ENCODE measurements at places on chromosomes 13 and 19. TPM values are rescaled to one million over a fixed set of nuclear protein-coding genes. Genes with fewer than 3 reads are reported as not detected.

The ZNF730 gene
- 59.2 TPM for total RNA-seq

GRCh38 chr19:42175952-42176648, 41.4 kb downstream of the DEDD2 start:
- DNase-seq: peak; percentile 65

The OR7G1 gene
- total RNA-seq: not detected

The COL5A3 gene
- total RNA-seq: 0.15 TPM

DNA sequence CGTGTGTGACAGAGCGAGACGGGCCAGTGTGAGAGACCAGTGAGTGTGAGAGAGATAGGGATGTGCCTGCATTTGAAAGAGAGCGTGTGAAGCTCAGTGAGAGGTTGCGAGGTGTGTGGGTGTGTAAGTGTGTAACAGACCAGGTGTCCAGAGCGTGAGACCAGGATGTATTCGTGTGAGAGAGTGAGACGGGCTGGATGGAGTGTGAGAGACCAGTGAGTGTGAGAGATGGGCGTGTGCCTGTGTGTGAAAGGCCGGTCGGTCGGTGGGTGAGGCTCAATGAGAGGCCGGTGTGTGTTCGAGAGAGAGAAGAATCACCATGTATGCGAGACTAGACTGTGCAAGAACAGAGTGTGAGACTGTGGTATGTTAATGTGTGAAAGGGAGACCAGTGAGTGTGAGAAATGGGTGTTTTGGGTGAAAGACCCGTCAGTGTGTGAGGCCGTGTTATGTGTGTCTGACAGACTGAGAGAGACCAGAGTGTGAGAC, 679 bp downstream of the ZNF471 start:
- no peak for DNase-seq

DNA sequence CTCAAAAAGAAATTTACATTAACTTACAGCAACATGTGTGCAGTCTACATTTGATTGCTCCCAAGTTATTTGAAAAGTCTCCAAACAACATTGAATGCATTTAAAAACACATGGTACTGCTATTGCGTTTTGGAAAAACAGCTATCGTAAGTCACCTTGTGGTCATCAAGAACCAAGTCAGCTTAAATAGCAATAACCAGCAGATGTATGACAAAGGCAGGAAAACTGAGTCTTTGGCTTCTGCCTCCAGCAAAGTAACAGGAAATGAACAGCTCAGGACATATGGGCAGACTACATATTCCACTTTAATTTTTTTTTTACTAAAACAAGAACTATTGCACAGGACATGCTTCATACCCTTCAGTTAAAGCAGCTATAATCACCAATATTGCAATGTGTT, 580.6 kb upstream of the SPRY2 start:
- DNase-seq: no peak

DNA sequence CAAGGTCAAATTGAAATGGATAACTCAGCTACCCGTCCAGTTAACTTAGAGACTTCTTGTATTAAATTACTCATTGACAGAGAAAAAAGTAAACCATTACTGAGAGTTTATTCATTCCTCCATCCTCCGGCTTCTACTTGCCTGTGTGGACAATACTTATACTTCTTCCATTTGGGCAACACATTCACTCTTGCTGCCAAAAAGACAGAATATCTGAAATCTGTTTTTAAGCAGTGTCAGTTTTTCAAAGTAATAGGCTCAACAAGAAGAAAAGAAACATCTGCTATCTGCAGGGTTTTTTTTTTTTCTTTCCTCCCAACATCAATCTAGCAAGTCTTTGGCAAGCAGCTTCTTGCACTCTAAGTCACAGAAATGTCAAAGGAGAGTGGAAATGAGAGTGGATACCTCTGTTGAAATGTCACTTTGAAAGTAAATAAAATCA, 1142.8 kb downstream of the PCDH9 start:
- DNase-seq: no peak

The PSG11 gene
- not detected for total RNA-seq

DNA sequence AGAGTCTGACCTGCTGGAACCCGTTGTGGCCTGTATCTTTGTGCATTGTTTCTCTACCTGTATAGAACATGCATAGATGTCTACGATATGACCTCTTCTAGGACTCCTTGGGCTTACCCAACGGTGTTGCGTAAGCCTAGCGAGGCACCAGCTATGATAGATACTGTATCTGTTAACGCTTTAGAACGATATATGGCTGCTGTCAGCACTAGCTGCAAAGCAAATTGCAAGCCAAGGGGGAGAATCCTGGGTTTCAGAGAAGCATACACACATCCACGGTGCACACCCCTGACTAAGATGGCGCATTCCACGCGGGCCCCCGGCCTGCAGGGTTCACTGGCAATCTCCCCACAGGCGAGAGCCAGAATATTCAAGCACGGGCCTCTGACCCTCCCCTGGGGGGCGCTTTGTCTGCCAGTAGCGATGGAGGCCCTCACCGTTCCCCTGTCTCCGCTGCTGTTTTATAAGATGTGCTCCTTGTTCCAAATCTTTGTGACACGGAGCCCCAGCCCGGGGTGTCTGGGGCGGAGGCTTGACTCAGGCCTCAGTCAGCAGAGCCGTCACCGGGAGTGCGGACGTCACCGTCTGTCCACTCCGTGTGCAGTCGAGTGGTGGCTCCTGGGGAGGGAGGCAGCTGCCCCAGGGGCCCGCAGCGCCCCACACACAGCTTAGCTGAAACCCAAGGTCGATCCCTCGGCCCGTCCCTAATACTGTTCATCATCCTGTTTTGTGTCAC, 12.9 kb upstream of the RPS15 start:
- no peak for DNase-seq

- DNase-seq: peak; percentile 30
Observed at GRCh38 chr19:17615889-17616685, 60.6 kb downstream of the COLGALT1 start.

- DNase-seq: no peak
Observed at GRCh38 chr19:1884291-1884718, 991 bp downstream of the ABHD17A start.

The CFD gene
- total RNA-seq: 0.90 TPM

The FGF21 gene
- total RNA-seq: not detected

The SH2D3A gene
- total RNA-seq: 0.65 TPM

The TNFRSF19 gene
- total RNA-seq: 21.4 TPM

GRCh38 chr19:38606131-38606530, 11.6 kb downstream of the MAP4K1 start:
- DNase-seq: peak; percentile 62

- DNase-seq: no peak
Observed at GRCh38 chr19:12797141-12797587, 4.4 kb downstream of the PRDX2 start.

GRCh38 chr19:850221-850978, 1.7 kb upstream of the ELANE start:
- DNase-seq: peak; percentile 51

- DNase-seq: no peak
Observed at GRCh38 chr19:40625406-40626120, 24.4 kb downstream of the LTBP4 start.

DNA sequence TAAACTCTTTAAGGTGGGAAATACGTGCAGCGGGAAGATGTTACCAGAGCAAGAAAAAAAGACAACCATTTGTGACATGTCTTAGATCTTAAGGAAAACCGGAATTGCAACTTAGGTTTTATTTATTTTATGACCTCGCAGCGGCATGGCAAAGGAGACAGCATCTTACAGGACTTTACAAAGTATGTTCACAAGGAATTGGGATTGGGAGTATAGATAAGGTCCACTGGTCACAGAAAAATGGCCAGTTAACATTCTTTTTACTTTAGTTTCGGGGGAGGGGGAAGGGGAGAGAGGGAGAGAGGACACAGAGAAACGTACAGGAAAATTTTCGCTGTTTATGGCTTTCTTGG, 104.5 kb upstream of the DIAPH3 start:
- no peak for DNase-seq

The MISP gene
- not detected for total RNA-seq

The ZNF491 gene
- 6.0 TPM for total RNA-seq

The SERTAD1 gene
- total RNA-seq: 5.5 TPM

DNA sequence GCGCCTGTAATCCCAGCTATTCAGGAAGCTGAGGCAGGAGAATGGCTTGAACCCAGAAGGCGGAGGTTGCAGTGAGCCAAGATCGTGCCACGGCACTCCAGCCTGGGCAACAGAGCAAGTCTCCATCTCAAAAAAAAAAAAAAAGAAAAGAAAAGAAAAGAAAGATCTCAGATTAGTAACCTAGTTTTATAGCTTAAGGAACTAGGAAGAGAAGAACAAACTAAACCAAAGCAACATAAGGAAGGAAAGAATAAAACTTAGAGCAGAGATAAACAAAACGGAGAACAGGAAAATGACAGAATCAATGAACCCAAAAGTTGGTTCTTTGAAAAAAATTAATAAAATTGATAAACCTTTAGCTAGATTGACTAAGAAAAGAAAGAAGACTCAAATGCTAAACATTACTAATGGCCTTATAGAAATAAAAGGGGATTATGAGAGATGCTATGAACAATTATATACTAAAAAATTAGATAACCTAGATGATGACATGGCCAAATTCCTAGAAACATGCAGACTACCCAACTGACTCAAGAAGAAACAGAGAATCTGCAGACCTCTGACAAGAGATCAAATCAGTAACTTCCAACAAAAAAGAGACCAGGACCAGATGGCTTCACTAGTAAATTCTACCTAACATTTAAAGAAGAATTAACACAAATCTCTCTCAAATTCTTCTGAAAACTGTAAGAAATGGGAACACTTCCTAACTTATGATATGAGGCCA, 68.2 kb downstream of the CDADC1 start:
- DNase-seq: no peak

The CRX gene
- total RNA-seq: 0.19 TPM

- DNase-seq: peak; percentile 63
Observed at GRCh38 chr19:28168557-28168956, 1044.4 kb downstream of the UQCRFS1 start.

The CYP2S1 gene
- 2.0 TPM for total RNA-seq

The GTF2F1 gene
- total RNA-seq: 46.9 TPM

- DNase-seq: peak; percentile 42
Observed at GRCh38 chr13:50910485-50910805, 854 bp downstream of the RNASEH2B start.

GRCh38 chr19:41018736-41019290, 27.7 kb downstream of the CYP2B6 start:
- DNase-seq: no peak

The MEIOSIN gene
- 0.06 TPM for total RNA-seq

DNA sequence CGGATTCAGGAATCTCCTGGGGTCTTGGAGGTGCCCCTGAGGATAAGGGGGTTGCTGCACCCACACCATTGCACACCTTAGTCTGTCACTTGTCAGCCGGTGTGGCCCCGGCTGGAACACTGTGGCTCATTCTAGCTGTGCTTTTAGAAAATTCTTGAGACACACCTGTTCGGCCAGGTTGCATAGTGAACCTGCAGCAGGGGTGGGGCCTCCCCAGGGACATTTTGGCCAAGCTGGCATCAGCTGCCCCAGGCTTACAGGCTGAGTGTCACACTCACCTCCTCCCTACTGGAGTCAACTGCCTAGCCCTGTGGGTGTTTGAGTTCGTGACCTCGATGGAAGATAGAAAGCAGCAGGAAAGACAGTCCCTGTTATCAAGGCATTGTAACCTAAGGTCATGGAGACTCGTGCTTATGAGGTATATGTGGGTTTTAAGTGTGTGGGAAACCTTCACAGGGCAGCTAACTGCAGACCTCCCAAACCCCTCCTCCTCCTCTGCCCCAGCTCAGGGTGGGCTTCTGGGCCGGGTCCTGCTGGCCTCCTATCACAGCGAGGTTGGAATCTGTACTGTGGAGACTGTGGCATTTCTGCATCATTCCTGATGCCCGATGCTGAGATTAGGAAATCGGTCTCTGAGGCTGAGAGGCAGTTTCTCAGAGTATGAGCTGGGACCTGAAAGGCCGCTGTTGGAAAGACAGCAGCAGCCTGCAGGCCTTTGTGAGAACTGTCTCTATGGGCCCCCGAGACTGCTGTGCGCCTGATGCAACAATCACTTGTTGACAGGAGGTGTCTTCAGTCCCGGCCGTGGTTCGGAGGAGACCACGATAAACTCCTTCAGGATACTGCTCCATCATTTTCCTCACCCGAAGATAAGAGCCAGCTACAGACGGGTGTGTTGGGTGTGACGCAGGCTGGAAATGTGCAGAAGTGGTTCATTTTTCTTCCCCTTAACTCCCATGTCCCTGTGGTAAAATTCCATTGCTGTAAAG, 72.2 kb downstream of the ATP11A start:
- DNase-seq: peak; percentile 54

The MBD3L3 gene
- total RNA-seq: not detected

GRCh38 chr19:49157445-49158224, at the start of gene TRPM4:
Gene TRPM4 (plus strand): TSS chr19:49157792. CDS start chr19:49157867, 75 bp downstream.
- DNase-seq: peak; percentile 96

DNA sequence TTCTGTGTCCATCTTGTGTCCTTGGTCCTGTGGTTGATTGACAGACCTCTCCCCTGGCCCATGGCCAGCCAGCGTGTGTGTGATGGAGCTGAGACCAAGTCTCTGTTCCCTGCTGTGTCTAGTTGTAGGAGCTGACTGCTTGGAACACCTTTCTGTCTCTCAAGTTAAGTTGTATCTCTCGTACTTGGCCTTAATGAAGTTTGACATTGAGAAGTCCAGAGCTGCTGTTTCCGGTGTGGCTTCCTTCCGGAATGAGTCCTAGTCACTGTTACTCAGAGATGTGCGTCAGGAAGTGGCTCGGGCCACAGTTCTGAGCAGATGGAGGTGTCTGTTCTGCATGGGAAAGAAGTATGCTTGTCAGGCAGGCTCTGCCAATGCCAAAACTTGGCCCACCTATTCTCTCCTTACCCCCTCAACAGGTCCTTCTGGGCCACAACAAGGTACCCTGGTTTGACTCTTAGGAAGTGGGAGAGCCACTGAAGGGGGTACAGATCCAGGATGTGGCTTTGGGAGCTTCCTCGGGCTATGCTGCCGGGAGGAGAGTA, 54.3 kb downstream of the GATAD2A start:
- no peak for DNase-seq

DNA sequence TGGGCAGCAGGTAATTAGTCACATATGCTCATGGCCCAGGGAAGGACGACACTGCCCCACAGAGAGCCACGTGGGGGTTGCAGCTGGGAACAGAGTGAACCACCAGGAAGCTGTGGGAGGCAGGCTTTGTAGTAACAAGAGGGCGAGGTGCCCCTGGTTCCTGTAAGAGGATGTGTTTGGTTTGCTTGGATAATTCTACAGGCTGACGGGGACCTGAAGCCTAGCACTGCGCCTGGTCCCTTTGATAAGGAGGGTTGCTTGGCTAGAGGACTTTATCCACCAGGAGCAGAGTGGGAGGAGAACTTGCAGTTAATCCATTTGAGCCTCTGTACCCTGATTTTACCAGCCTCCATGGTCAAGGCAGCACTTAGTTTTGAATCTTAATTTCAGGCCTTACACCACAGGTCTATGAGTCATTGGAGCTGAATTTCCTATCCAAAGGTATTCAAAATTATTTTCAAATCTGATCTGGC, 67.4 kb upstream of the CLDN10 start:
- no peak for DNase-seq
